A673 (cell line): ENCODE measurements at places on chromosomes 7 and 10. TPM values are rescaled to one million over a fixed set of nuclear protein-coding genes. Genes with fewer than 3 reads are reported as not detected.

Gene CRHR2
- not detected in 2 replicates for total RNA-seq

Gene TRIM50
- not detected in 2 replicates for total RNA-seq

- H3K36me3 ChIP-seq = no peaks in the 10 kb centered on the region
- no peaks in the 10 kb centered on the region for H3K4me1 ChIP-seq
- no peak overlapping the region for H3K4me3 ChIP-seq
- no peak for DNase-seq
- no peaks in the 10 kb centered on the region for H3K27me3 ChIP-seq
Measured at GRCh38 chr7:140534743-140535142, 55.4 kb upstream of the MKRN1 start.

- no peak for DNase-seq
- no peaks in the 10 kb centered on the region for H3K4me1 ChIP-seq
- H3K36me3 ChIP-seq = no peaks in the 10 kb centered on the region
- no peaks in the 10 kb centered on the region for H3K27me3 ChIP-seq
- H3K27ac ChIP-seq = no peak overlapping the region
- no peak overlapping the region for H3K4me3 ChIP-seq
Measured at GRCh38 chr10:49029666-49030065, 85.7 kb downstream of the VSTM4 start.

DNA sequence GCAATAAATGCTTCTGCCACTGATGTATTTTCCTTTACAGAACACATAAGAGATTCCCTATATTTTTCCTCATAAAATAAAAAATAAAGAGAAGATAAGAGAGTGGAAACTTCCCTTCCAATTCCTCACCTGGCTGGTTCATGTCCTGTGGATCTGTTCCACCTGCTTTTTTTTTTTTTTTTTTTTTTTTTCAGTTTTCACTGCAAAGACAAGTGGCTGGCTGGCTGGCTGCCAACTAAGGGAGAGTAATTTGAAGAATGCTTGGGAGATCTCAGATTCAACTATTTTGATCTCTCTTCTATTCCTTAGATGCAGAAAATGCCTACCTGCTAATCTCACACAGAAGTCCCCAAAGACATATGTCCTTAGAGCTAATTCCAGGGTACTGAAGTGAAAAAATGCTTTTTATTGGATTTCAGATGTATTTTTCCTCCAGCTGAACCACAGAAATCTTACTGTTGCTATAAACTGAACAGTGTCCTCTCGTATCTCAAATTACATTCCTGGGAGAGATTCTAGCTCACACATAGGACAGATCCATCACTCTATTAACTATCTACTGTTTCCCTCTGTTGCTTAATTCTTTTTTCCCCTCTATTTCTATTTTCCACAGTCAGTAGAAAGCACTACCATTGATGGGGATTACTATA, 120.8 kb downstream of the NRCAM start:
- no peaks in the 10 kb centered on the region for H3K27me3 ChIP-seq
- H3K4me3 ChIP-seq = no peak overlapping the region
- H3K4me1 ChIP-seq = peaks cover 32% of the 10 kb centered on the region
- H3K36me3 ChIP-seq = no peaks in the 10 kb centered on the region
- no peak overlapping the region for H3K27ac ChIP-seq
- peak; percentile 83 for DNase-seq

- H3K36me3 ChIP-seq = no peaks in the 10 kb centered on the region
- H3K4me1 ChIP-seq = peaks cover 17% of the 10 kb centered on the region
- no peak overlapping the region for H3K27ac ChIP-seq
- no peak overlapping the region for H3K4me3 ChIP-seq
- H3K27me3 ChIP-seq = no peaks in the 10 kb centered on the region
Measured at GRCh38 chr10:3737864-3738263, 47.1 kb downstream of the KLF6 start.

DNA sequence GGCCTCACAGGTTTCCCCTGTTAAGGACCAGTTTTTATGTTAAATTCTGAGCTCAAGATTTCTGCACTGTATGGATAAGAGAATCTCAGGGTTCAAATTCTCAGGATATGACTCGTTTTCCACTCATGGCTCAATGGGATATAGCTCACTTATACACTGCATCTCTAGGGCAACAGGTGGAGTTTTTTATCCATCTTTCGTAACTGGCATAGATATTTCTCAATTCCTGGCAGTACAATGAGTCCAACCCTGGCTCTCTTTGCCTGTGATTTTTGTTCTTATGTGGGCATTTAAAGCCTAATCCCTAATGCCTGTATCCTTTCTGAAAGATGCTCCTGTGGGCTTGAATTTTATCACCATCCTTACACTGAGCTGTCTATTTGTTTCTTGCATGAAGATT, 7.6 kb downstream of the CCDC172 start:
- no peak overlapping the region for H3K4me3 ChIP-seq
- no peaks in the 10 kb centered on the region for H3K4me1 ChIP-seq
- no peak for DNase-seq

- H3K27me3 ChIP-seq = peaks cover 5% of the 10 kb centered on the region
- no peak overlapping the region for H3K27ac ChIP-seq
- DNase-seq = no peak
- H3K36me3 ChIP-seq = no peaks in the 10 kb centered on the region
- H3K4me1 ChIP-seq = no peaks in the 10 kb centered on the region
Measured at GRCh38 chr7:55033236-55033846, 14.5 kb downstream of the EGFR start.

DNA sequence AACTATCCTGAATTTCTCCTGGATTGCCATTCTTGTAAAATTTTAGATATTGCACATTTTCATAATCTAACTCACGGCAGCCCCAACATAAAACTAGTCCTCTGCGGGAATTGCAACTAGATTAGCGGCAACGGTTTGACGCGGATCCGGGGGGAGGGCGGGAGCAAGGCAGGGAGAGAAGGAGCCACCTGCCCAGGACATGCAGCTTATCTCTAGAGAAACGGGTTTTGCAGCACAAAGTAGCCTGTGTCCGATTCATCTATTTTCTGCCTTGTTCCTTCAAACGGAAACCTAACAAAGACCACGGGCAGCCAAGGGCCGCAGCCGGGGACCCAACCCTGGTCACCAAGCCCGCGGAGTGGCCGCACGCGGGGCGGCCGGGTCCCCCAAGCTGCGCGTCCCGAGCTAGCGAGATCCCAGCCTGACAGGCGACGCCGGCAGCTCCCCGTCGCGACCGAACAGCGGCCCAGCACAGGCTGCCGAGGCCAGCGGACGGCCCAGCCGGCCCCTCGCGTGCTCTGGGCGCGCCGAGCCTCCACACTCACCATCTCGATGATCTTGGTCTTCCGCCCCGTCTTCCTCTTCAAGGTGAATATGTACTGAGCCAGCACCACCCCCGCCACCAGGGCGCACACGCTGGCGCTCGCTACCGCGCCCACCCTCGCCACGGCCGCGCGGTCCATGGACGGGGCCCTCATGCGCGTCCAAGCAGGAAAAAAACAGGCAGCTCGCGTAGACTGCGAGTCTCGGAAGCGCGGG, at the start of gene NT5C3A:
Gene NT5C3A (minus strand): TSS at position 754 of the 759 bp plus-strand sequence. CDS start 71 bp downstream, at position 683.
- H3K36me3 ChIP-seq = no peaks in the 10 kb centered on the region
- peaks cover 15% of the 10 kb centered on the region for H3K4me1 ChIP-seq
- peak within 1 kb of the TSS; percentile 96 for H3K27ac ChIP-seq
- peak within 1 kb of the TSS; percentile 70 for H3K4me3 ChIP-seq
- no peaks in the 10 kb centered on the region for H3K27me3 ChIP-seq

Gene HOXA11
- not detected in 2 replicates for total RNA-seq

DNA sequence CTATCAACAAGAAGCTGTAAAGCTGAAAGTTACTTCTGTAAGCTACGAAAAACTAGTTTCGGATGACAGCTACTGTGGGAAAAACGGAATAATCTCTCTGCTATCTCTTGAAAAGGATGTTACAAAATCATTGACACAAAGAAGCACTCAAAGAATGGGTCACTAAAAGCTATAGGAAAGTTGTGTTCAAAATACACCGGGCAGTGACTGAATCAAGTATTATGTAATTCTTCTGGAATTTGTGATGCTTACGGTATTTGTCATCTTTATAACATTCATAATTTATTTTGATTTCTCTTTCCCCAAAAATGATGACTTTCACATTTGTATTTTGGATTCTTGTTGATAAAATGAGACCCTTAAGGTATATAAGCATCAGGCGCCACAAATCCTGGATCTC, 112.1 kb upstream of the KLF6 start:
- DNase-seq = no peak
- H3K4me1 ChIP-seq = no peaks in the 10 kb centered on the region
- no peak overlapping the region for H3K4me3 ChIP-seq
- no peaks in the 10 kb centered on the region for H3K27me3 ChIP-seq
- H3K36me3 ChIP-seq = no peaks in the 10 kb centered on the region
- H3K27ac ChIP-seq = no peak overlapping the region

Gene ASAH2B
- total RNA-seq = 5.3 and 6.8 TPM in 2 replicates

- H3K36me3 ChIP-seq = no peaks in the 10 kb centered on the region
- H3K4me3 ChIP-seq = no peak overlapping the region
- H3K27ac ChIP-seq = no peak overlapping the region
- DNase-seq = no peak
- H3K4me1 ChIP-seq = no peaks in the 10 kb centered on the region
Measured at GRCh38 chr7:68752485-68753178, 845.6 kb upstream of the AUTS2 start.

Gene CHST15
- 1.7 and 2.7 TPM in 2 replicates for total RNA-seq

DNA sequence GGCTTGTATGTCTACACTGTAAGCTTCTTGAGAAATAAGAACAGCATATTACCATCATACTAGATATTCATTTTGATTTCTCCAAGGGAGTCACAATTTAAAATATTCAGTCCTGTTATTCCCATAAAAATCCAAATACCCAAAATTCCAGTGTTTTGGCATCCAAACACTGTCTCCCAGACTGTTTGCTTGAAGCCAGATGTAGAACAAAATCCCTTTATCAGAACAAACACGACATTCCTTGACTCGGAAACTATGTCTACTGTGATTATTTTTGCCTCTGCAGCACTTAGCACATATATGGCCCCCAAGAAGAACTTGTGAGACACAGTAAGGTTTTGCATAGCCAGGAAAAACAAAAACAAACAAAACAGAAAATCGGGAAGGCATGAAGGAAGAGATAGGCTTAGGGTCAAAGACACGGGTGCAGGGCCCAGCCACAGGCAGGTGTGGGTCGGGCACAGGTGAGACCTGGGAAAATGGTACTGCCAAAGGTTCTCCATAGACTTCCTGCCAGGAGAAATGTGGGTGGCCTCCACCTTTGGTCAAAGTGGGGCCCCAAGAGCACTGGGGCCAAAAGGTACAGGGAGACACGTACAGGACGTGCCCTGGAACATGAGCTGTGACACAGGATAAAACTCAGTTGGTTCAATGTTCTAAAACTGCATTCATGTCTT, 36.5 kb downstream of the CPXM2 start:
- DNase-seq = no peak
- peaks cover 51% of the 10 kb centered on the region for H3K27me3 ChIP-seq
- H3K27ac ChIP-seq = no peak overlapping the region
- H3K4me3 ChIP-seq = no peak overlapping the region
- no peaks in the 10 kb centered on the region for H3K4me1 ChIP-seq

GRCh38 chr10:29776246-29776645, 141.5 kb upstream of the SVIL start:
- DNase-seq = no peak
- H3K36me3 ChIP-seq = no peaks in the 10 kb centered on the region
- H3K27ac ChIP-seq = no peak overlapping the region
- no peaks in the 10 kb centered on the region for H3K27me3 ChIP-seq
- H3K4me3 ChIP-seq = no peak overlapping the region

Gene GRID2IP
- 0.13 TPM in 1 of 2 replicates, not detected in the other for total RNA-seq
